ENCODE measurements at places on chromosomes 11 and 22.

- no peak for DNase-seq
Observed at GRCh38 chr11:15622231-15622890, 507.6 kb downstream of the INSC start.

GRCh38 chr22:49733631-49734030 lies 94.0 kb downstream of the BRD1 start:
- no peak for DNase-seq

DNA sequence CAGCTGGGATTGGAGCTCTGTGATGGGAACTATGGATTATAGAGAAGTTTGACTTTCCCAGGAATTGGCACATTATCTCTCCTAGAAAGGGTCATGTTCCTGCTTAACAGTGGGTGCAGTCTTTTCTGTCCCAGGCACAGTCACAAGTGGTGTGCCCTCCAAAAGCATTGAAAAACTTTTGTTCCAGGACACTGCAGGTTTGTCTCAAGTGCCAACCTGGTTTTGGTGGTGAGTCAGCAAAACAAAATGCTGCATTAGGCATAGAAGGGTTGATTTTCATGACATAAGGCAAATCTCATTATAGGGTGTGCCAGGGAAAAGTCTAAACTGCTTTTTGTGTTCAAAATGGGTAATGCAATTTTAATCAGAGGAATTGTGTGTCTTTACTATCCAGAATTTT lies 4.9 kb downstream of the HTATIP2 start:
- no peak for DNase-seq

- DNase-seq = no peak
Observed at GRCh38 chr11:127631974-127632373, 631.4 kb upstream of the KIRREL3 start.

DNA sequence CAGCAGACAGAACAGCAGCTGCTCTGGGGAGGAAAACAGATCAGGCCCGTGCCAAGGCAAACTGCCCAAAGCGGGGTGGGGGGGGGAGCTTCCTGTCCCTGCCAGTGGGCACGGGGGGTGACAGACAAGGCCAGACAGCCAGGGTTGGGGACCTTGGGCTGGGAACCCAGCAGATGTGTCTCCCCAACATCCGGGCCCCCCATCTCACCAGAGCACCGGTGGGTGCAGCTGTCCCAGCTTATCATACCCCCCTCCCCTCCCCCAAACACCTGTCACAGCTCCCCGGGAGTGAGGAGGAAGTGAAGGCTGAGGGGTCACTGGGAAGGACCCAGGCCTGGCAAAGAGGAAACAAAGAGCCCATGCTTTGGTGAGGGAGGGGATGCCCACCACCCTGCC lies 1.3 kb downstream of the PPP1R14B start:
- no peak for DNase-seq

GRCh38 chr11:353179-353873 lies 16.0 kb upstream of the B4GALNT4 start:
- DNase-seq = no peak

- DNase-seq = no peak
Observed at GRCh38 chr22:45997777-45998637, 21.0 kb upstream of the WNT7B start.

DNA sequence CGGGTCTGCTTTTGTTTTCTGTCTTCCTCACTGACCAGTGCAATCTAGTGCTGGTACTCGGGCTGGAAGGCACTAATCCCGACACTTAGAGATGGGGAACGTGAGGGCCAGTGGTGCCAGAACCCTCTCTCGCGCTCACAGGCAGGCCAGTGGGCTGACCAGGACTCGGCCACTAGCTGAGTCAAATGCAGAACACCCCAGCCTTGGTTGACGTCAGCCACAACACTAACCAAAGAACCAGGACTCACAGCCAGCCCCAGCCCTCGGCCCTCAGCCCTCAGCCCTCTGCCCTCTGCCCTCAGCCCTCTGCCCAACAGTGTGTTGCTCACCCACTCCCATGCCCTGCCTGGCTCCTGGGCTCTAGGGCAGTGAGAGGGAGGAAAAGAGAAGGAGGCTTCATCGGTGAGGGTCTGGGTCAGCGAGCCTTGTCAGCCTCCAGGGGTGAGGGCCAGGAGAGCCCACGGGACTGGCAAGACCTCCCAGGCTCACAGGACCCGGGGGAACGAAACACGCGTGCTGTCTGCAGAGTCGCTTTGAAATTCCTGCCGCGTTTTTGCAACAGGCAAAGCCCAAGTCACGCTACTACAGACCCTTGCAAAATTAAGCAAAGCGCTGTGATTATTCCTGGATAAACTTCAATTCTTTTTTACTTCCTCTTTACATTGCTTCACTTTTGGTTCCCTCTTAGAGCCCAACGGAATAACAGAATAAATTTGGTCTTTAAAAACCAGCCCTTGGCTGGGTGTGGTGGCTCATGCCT lies 27.5 kb downstream of the KIAA0930 start:
- DNase-seq = no peak

DNA sequence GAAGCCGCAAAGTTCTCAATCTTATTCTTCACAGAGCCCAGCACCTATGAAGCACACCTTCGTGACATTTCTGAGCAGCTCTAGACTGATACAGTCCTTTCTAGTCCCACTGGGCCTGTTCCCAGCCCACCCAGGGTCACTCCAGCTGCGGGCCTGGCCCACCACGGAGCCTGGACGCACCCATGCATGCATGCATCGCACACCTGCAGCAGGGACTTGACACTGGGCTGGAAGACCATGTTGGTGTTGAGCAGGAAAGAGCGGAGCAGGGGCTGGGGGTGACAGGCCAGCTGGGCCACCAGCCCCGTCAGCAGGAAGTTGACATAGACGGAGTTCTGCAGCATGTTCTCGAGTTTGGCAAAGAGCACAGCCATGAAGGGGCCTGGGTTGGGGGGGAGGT lies 9.2 kb downstream of the C11orf42 start:
- DNase-seq = no peak

DNA sequence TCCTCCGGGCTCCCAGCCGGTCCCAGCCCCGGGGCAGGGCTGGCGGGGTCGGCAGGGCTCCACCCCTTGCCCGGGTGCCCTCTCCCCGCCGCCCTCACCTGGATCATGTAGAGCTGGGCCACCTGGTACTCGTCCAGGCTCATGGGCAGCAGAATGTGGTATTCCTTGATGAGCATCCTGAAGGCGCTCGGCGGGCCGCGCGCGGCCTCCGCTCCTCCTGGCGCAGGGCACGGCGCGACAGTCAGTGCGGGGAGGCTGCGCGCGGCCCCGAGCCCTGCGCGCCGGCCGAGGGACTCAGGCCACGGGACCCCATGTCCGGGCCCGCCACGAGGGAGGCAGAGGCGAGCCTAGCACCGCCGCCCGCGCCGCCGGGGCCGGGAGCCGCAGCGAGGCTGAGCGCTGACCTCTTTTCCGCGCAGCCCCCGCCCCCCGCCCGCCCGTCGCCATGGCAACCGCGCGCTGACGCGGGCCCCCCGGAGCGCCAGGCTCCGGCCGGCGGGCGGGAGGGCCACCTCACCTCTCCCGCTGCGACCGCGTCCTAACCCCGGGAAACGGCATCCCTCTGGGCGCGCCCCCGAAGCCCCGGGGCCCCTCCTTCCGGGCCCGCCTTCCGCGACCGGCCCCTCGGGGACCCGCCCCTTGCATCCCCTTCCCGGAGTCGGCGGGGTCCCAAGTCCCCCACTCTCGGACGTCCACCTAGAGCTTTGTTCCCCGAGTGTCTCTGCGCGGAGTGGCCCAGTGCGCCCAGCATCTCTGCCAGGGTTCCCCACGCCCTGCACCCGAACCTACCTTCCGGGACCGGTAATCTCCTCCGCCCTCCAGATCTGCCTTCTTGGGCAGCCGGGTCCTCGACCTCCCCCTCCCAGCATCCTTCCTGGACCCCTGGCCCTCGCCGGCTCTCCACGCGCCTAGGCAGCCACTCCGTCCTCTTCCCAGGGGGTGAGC lies 886 bp downstream of the PITPNM1 start:
- DNase-seq = no peak

GRCh38 chr11:13335319-13335718 lies 57.7 kb downstream of the BMAL1 start:
- no peak for DNase-seq

- peak; percentile 58 for DNase-seq
Observed at GRCh38 chr11:112421879-112422278, 161.2 kb upstream of the PLET1 start.
